Suprapubic skin (tissue), 4 donors: ENCODE measurements at places on chromosomes 12 and 14. TPM values are rescaled to one million over a fixed set of nuclear protein-coding genes. Genes with fewer than 3 reads are reported as not detected.

GRCh38 chr14:93219103-93219726 is 12.2 kb downstream of the UBR7 start:
- peaks cover 92% of the 10 kb centered on the region for H3K36me3 ChIP-seq
- H3K27ac ChIP-seq = no peak overlapping the region
- H3K4me3 ChIP-seq = no peak overlapping the region

DNA sequence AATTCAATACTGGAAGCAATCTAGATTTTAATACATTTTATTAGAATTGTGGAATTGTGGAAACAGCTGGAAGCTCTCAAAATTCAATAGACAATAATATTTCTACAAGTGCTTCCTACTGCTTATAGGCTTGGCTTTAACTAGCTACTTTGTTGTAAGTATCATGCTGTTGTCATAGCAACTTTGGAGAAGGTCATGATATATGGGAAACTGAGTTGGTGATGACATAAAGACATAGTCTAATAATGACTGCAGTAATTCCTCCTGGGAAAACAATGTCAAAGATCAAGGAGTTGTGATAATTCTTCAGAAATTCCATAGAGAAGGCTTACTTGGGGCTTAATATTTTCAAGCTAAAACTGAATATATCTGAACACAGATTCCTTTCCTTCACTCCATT is 266.6 kb downstream of the KIF21A start:
- H3K4me3 ChIP-seq = no peak overlapping the region
- H3K4me1 ChIP-seq = no peaks in the 10 kb centered on the region
- H3K27me3 ChIP-seq = no peaks in the 10 kb centered on the region
- no peak overlapping the region for H3K27ac ChIP-seq
- no peak for DNase-seq

GRCh38 chr12:46174061-46174662 is 94.7 kb downstream of the SLC38A1 start:
- no peak overlapping the region for H3K27ac ChIP-seq
- DNase-seq = no peak

- no peaks in the 10 kb centered on the region for H3K36me3 ChIP-seq
- H3K4me3 ChIP-seq = no peak overlapping the region
- H3K4me1 ChIP-seq = peaks cover 8% of the 10 kb centered on the region
- no peak for DNase-seq
- no peak overlapping the region for H3K27ac ChIP-seq
Observed at GRCh38 chr14:34258318-34258717, 203.7 kb downstream of the SPTSSA start.

DNA sequence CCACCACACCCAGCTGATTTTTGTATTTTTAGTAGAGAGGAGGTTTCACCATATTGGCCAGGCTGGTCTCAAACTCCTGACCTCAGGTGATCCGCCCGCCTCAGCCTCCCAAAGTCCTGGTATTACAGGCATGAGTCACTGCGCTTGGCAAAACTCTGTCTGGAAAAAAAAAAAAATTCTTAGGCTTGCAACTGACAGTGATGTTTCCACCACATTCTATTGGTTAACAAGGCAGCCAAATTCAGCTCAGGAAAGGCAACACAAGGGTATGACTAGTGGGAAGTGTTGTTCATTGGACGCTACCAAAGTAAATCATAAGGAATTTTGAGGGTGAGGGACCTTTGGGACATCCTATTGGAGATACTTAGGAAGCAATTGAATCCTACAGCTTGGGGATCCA is 2.9 kb upstream of the SBNO1 start:
- no peak for DNase-seq
- H3K4me3 ChIP-seq = no peak overlapping the region
- H3K36me3 ChIP-seq = no peaks in the 10 kb centered on the region
- no peak overlapping the region for H3K27ac ChIP-seq

The TSPAN9 gene
- 33.9 TPM for total RNA-seq

GRCh38 chr12:107847430-107847829 is 72.9 kb downstream of the ASCL4 start:
- H3K36me3 ChIP-seq = no peaks in the 10 kb centered on the region
- H3K27me3 ChIP-seq = peaks cover 66% of the 10 kb centered on the region
- no peak overlapping the region for H3K4me3 ChIP-seq
- DNase-seq = no peak
- no peak overlapping the region for H3K27ac ChIP-seq

GRCh38 chr14:34538871-34539406 is 562 bp downstream of the EAPP start:
- H3K27ac ChIP-seq = peak overlapping the region; percentile 97
- no peaks in the 10 kb centered on the region for H3K27me3 ChIP-seq
- H3K4me1 ChIP-seq = peaks cover 31% of the 10 kb centered on the region
- peak overlapping the region; percentile 90 for H3K4me3 ChIP-seq

DNA sequence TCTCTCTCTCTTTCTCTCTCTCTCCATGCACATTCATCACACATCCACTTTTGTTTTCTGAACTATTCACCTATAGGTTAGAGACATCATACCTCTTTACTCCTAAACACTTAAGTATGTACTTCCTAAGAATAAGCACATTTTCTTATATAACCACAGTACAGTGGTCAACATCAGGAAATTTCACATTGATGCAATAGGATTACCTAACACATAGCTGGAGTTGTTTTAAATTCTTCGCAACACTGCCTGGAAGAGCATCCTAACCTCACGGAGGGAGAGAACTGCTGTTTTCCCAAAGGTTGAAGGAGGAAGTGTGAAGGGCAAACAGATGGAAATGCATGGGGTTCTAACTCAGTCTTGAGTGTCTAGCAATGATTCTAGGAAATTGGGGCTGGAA is 159.2 kb downstream of the SYT1 start:
- no peak for DNase-seq
- H3K27ac ChIP-seq = no peak overlapping the region

The NTN4 gene
- 10.1 TPM for total RNA-seq

DNA sequence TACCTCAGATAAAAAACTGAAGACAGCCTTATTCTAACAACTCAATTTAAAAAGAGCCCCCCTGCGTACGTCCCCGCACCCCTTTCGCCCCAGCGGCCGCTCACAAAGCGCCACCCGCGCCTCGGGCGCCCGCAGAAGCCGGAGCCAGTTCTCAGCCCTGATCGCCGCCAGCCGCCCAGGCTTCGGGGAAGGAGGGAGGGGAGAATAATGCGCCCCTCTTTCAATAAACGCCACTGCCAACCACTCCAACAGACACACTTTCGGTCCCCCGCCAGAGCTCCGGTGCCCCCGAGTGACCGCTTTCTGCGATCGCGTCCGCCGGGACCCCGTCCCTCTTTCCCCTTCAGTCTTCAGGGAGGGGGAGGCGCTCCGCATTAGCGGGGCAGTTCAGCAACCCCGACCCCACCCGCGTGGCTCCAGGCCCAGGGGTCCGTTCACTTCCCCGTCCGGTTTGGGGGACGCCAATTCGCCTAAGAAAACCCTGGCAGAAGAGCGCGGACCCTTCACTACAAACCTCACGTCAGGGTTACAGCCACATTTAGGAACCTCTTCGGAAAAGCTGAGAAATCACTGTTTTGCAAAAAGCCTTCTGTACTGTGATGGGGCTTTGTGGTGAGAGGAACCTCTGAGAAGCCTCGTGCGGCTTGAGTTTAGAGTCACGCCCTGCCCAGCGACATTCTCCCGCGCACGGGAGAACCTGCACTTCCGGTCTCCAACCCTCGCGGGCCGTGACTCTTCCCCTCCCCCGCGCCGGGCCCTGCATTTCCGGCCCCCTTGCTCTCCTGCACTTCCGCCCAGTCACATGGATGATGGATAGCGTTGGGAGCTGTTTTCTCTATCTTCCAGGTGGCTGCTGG is 18.7 kb downstream of the FOXG1 start:
- H3K27me3 ChIP-seq = peaks cover 66% of the 10 kb centered on the region
- H3K4me1 ChIP-seq = peaks cover 10% of the 10 kb centered on the region
- H3K27ac ChIP-seq = no peak overlapping the region
- H3K36me3 ChIP-seq = no peaks in the 10 kb centered on the region

The CCDC196 gene
- not detected for total RNA-seq

The COCH gene
- total RNA-seq = 3.9 TPM

The SCNN1A gene
- total RNA-seq = 74.2 TPM

The C12orf60 gene
- 0.31 TPM for total RNA-seq

DNA sequence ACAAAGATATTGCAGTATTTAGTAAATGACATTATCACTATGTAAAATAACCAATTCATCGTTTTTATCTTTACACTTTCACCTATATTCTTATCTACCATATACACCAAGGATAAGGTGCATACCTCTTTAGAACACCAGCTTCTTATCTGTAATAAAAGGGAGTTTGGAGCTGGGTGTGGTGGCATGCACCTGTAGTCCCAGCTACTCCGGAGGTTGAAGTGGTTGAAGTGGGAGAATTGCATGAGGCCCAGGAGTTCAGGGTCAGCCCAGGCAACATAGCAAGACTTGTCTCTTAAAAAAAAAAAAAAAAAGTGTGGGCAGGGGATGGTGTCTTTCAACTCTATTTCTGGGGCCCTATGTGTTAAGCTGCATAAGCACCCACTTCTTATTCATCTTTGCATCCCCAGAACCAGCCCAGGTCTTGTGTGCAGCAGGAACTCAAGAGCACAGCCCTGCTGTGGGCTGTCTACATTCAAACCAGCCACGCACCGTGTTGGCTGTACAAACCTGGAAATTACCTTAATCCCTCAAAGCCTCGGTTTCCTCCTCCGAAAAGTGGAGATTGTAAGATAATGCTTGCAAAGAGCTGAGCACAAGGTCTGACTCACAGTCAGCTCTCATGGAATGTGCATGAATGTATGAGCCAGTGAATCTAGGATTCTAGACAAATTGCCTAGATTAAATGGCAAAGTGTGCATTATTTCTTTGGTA is 256.6 kb upstream of the FOXN3 start:
- H3K27me3 ChIP-seq = no peaks in the 10 kb centered on the region
- no peaks in the 10 kb centered on the region for H3K36me3 ChIP-seq
- no peak overlapping the region for H3K4me3 ChIP-seq

- H3K4me1 ChIP-seq = no peaks in the 10 kb centered on the region
- H3K27me3 ChIP-seq = no peaks in the 10 kb centered on the region
- H3K27ac ChIP-seq = no peak overlapping the region
- DNase-seq = no peak
- H3K4me3 ChIP-seq = no peak overlapping the region
Observed at GRCh38 chr14:47261350-47261749, 414.1 kb downstream of the MDGA2 start.

GRCh38 chr12:68240975-68241374 is 12.4 kb downstream of the IL22 start:
- H3K36me3 ChIP-seq = no peaks in the 10 kb centered on the region
- H3K4me3 ChIP-seq = no peak overlapping the region
- no peaks in the 10 kb centered on the region for H3K27me3 ChIP-seq
- no peak overlapping the region for H3K27ac ChIP-seq
- peaks cover 7% of the 10 kb centered on the region for H3K4me1 ChIP-seq

The PLXNC1 gene
- total RNA-seq = 8.1 TPM
